ENCODE measurements at places on chromosomes 4 and X. TPM values are rescaled to one million over a fixed set of nuclear protein-coding genes. Genes with fewer than 3 reads are reported as not detected.

The NEK1 gene
- 9.0 TPM for total RNA-seq

The HSFX4 gene
- not detected for total RNA-seq

The GRIA3 gene
- 0.67 TPM for total RNA-seq

The HMX1 gene
- not detected for total RNA-seq

The KLB gene
- 0.64 TPM for total RNA-seq

The PAK3 gene
- 0.95 TPM for total RNA-seq

The DCX gene
- not detected for total RNA-seq

The UGT2B17 gene
- total RNA-seq = 647 TPM

The KLHL4 gene
- 0.34 TPM for total RNA-seq

The GJB1 gene
- total RNA-seq = 72.6 TPM

The PAGE1 gene
- total RNA-seq = not detected

The TECRL gene
- not detected for total RNA-seq

The KLHL34 gene
- total RNA-seq = 2.7 TPM

The MAGED4B gene
- 5.2 TPM for total RNA-seq

The ZNF157 gene
- total RNA-seq = 0.17 TPM

The IGSF1 gene
- total RNA-seq = 0.11 TPM

The ENPP6 gene
- total RNA-seq = 1.5 TPM

The ARHGAP24 gene
- total RNA-seq = 7.0 TPM

The SLC10A3 gene
- total RNA-seq = 30.0 TPM

The ADRA2C gene
- total RNA-seq = 0.84 TPM

The USP26 gene
- total RNA-seq = not detected

The TMEM35A gene
- 3.9 TPM for total RNA-seq

The MAGEA9B gene
- not detected for total RNA-seq

The MAGEB16 gene
- total RNA-seq = not detected

The PRDM8 gene
- 0.64 TPM for total RNA-seq

The SCLT1 gene
- total RNA-seq = 11.0 TPM

The ATP5ME gene
- total RNA-seq = 383 TPM

The DRD5 gene
- total RNA-seq = not detected
